ENCODE measurements at places on chromosomes 1 and 21.

DNA sequence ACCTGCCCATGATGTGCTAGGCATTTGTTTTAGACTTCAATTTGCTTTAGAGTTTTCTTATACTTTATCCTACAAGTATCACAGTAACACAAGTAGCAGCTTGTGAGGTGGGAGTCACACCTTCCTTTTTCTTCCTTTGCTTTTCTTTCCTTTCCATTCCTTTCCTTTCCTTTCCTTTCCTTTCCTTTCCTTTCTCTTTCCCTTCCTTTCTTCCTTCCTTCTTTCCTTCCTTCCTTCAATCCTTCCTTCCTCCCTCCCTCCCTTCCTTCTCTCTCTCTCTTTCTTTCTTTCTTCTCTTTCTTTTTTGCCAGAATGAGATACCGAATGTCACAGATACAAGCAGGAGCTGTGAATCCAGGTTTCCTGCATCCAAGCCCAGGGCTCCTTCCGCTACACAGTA is 3.9 kb downstream of the DPT start:
- no peak for DNase-seq

- DNase-seq = peak; percentile 70
Observed at GRCh38 chr1:227437495-227438008, 119.3 kb upstream of the CDC42BPA start.

- DNase-seq = no peak
Observed at GRCh38 chr1:33358795-33359503, 38.1 kb upstream of the A3GALT2 start.

DNA sequence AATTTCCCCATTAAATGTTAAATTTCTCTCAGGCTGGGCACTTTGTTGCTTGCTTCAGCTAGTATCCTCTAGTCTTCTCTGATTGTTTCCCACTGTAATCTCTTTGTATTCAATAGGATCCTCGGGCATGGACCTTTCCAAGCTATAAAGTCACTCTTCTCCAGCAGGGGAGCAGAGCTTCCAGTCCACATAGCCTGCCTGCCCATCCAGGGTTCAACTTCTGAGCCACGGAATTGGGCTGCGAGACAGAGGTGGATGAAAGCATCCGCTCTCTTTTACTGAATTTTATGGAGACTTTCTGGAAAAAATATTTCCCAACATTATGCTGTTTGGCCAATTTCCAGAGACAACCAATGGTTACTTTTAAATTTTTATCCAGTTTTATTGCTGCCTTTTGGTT is 1.1 kb upstream of the CFHR5 start:
- no peak for DNase-seq

- DNase-seq = no peak
Observed at GRCh38 chr1:233229288-233229687, 66.2 kb downstream of the PCNX2 start.

GRCh38 chr1:78369546-78369945 is 121.2 kb upstream of the PTGFR start:
- no peak for DNase-seq

DNA sequence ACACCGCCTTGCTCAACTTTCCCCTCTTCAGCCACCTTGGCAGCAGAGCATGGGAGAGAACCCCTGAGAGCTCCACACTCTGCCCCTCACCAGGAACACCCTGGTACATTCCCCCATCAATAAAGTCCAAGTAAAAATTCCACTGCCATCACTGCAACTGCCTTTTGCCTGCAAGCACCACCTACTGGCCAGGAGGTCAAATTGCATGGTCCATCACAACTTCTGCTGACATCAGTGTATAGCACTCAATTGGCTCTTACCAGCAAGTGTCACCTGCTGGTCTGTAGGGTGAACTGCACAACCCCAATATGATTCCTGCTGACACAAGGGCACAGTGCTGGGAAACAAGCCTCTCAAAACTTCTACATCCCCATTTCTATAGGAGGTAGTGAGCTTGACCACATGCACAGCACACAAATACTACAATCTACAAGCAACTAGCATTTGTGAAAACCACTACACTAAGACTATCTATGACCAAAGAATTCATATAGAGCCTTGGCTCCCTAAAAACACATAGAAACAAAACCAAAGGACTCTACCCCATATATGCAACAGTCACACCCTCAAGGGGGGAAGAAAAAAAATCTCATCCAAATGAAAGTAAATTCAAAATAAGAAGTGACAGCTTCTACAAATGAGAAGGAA is 69.2 kb downstream of the FASLG start:
- DNase-seq = peak; percentile 79

- DNase-seq = peak; percentile 52
Observed at GRCh38 chr1:55214212-55214933, 791 bp downstream of the USP24 start.

DNA sequence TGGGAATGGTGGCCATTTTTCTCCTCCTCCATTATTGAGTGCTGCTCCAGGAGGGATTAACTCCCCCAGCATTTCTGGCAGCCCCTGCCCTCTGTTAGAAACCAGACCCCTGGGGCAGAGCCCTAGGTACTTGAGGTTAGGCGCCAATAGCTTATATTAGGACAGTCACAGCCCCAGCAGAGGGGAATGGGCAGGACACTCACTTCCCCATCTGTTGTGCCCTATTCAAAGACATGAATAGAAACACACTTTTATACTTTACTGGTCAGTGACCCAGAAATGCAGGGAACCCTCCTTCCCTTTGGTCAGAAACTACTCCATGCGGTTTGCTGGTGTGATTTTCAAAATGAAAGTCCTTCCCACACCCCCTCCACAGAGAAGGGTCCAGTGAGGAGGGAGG is 267.7 kb downstream of the PTBP2 start:
- no peak for DNase-seq

GRCh38 chr1:207863893-207864535 is 46.9 kb downstream of the CD34 start:
- DNase-seq = peak; percentile 77

DNA sequence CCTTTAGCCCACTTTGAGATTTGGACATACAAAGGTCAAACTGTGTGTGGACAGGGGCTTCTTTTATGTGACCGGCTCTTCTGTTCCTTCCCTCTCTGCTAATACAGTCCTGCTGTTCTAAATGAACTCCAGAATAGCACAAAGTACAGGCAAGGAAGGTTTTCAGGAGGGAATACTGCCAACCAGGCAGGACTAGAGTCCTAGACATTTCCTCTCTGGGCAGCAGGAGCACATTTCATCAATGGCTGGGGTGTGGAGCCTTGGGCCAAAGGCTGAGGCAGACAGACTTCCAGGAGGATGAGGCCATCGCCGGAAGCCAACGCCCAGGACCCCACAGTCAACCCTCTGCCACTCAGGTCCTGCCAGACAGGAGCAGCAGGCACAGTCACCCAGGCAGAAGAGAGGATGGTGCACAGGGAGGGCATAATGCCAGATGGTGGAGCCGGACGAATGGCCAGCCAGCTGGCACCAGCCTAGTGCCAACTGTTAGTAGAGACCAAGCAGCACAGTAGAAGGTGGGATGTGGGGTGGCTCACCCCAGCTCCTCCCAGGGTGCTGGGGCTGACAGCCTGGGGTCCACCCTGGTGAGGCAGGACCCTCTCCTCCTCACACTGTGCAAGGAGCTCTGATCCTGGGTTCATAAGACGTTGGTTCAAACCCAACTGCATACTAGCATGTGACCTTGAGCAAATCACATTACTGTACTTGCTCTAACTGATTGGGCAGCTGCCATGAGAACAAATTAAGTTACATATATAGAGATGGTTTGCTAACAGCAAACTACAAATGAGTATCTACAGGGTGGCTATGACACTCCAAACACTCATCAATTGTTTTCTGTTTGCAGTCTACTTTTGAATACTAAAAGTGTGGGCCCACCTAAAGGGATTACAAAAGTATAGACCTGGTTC is 410.7 kb downstream of the SIPA1L2 start:
- no peak for DNase-seq

DNA sequence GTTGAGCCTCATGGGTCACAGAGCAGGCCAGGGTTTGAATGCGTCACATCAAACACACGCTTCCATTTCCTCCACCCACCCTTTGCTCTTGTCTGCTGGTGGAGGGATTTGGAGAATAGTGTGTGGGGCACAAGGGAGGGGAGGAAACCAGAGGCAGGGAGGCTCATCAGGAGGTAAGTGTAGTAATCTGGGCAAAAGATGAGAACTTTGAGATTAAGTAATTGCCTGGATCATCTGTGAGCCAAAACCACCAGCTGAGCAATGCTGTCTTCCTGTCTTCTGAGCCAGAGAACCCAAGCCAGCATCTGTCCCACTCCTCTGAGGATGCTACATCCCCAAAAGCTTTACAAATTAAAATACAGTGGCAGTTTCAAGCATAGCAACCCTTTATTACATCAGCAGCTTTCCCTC is 45.2 kb downstream of the C8B start:
- no peak for DNase-seq

GRCh38 chr21:25735646-25736597 is 1.1 kb downstream of the GABPA start:
- peak; percentile 58 for DNase-seq

- DNase-seq = no peak
Observed at GRCh38 chr1:76110666-76111065, 36.1 kb downstream of the ST6GALNAC3 start.

DNA sequence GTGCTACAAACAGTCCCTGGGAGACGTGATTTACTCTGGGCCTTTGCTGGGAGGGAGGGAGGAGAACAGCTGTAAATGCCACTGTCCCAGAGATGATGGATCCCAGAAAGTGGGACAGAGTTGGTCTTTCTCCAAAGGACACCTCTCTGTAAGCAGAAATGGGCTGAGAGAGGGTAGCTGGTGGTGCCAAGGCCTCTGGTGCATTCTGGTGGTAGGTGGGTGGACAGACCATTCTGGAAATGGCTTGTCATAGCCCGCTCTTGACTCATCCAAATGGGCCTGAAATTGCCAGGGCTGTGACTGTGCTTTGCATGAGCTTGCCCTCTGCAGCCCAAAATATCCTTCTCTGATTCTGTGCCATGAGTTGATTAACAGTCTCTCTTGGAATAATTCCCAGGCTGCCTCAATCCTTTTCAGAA is 36.1 kb downstream of the CCDC185 start:
- DNase-seq = no peak

DNA sequence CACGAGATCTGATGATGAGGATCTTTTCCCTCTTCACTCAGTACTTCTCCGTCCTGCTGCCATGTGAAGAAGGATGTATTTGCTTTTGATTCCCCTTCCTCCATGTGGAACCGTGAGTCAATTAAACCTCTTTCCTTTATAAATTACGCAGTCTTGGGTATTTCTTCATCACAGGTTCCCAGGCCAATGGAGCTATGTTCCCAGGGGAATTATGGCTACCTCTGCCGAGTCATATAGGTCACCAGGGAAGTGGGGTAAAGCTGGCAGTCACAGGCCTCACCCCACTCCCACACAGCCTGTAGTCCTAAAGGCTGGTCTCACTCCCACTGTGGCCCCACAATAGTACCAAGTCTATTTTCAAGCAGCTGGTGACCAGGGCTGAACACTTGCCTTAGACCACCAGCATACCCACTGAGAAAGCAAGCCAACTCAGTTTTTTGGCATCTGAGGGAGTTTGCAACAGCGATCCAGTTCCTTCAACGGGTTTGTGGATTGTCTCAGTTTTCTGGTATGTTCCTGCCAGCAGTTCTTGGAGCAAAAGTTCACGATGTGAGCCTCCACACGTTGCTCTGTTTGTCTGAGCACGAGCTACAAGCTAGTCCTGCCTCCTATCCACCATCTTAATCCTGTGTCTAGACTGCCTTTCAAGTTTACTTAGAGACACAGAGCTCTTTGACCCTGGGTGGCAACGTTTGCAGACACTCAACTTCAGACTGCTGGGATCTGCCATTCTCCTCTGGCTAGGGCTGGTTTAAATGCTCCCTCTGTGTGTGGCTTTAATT is 104.5 kb downstream of the CENPF start:
- no peak for DNase-seq

DNA sequence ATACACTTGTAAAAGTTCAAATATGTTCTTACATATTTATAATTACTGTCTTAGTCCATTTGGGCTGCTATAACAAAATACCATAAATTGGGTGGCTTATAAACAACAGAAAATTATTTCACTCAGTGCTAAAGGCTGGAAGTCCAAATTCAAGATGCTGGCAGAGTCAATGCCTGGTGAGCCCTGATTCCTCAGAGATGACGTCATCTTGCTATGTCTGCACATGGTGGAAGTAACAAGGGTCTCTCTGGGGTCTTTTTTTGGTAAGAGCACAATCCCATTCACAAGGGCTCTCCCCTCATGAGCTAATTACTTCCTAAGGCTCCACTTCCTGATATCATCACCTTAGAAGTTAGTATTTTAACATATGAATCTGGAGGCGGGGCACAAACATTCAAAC is 108.0 kb upstream of the DUSP10 start:
- DNase-seq = no peak

DNA sequence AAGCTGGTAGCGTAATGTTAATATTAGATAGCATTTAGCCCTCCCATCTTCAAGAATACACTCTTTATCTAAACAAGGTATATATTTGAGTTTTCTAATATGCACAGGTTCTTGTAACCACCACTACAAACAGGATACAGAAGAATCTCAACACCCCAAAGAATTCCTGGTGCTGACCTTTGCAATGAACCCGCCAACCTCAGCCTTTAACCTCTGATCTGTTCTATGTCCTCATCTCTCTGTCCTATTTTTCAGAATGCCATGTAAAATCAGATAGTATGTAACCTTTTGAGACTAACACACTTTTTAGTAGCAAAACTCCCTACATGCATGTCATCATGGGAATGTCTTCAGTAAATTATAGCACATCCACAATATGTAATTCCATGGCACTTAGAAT is 71.1 kb downstream of the LRRC8C start:
- DNase-seq = no peak

- DNase-seq = no peak
Observed at GRCh38 chr1:68401506-68401905, 48.2 kb downstream of the RPE65 start.

DNA sequence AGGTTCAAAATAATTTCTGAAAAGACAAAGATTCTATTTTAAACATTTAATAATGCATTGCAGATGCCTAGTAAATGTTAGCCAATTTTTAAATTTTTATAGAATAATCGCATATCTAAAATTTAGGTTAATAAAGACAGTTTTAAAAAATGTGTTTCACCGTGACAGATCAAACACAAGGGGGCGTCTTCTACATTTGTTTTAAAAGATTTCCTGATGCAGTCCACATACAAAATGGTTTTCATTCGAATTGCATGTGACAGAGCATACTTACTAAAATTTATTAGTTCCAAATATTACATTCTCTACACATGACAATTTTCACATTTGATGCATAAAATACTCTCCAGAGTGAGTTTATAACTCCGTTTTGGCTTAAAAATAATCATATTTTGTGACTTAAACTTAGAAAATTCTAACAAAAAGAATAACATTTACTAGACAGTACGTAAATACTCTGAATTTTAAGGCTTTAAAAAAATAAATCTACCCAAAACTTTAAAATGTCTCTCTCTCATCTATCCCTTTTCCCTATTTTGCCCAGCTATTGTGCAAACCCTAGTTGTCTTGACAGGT is 75.5 kb downstream of the ADAMTS1 start:
- peak; percentile 31 for DNase-seq

GRCh38 chr1:241822846-241823245 is 25.2 kb upstream of the EXO1 start:
- DNase-seq = no peak

GRCh38 chr1:9231648-9232332 is 2.8 kb upstream of the H6PD start:
- no peak for DNase-seq

- no peak for DNase-seq
Observed at GRCh38 chr1:25644962-25645361, 28.4 kb downstream of the MAN1C1 start.

- no peak for DNase-seq
Observed at GRCh38 chr1:99133756-99134500, 129.3 kb upstream of the PLPPR5 start.
